ENCODE measurements at places on chromosomes 2 and 18.

- DNase-seq = no peak
Observed at GRCh38 chr2:189370719-189371118, 70.6 kb upstream of the WDR75 start.

GRCh38 chr2:144886862-144887261 lies 366.9 kb upstream of the ZEB2 start:
- DNase-seq = no peak

GRCh38 chr2:212021947-212022346 lies 516.7 kb downstream of the ERBB4 start:
- no peak for DNase-seq

DNA sequence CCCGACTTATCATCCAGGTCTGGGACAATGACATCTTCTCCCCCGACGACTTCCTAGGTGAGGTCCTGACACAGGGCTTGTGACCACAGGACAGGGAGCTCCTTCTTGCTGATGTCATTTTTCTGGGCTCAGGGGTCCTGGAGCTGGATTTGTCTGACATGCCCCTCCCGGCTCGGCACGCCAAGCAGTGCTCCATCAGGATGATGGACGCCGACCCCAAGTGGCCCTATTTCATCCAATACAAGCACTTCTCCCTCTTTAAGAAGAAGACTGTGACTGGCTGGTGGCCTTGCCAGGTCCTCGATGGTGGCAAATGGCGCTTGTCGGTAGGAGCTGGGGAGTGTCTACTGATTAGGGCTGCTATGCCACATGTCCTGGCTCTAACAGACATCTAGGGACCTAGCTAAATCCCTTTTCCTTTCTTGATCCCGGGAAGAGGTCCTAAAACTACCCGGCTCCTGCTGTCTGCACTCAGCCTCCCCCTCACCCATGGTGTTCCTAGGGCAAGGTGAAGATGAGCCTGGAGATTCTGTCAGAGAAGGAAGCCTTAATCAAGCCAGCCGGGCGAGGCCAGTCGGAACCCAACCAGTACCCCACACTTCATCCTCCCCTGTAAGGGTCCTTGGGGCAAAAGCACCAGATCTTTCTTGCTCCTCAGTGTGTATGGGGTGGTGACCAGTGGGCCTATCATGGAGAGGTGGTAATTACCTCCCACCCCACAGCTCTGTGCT lies 36.7 kb downstream of the LMAN2L start:
- no peak for DNase-seq

DNA sequence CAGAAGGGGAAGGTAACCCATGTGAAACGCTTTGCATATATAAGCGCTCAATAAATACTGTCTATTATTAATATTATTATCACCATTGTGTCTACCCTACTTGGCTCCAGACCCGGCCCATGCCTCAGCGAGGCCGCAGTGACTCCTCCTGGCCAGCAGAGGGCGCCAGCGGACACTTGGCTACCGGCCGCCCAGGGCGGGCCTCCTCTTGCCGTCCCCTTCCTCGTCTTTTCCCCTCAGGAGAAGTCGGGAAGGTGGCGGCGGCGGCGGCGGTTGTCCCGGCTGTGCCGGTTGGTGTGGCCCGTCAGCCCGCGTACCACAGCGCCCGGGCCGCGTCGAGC lies at the start of gene AGFG1:
TSS of gene AGFG1 (plus strand) at position 233 of the 341 bp plus-strand sequence. CDS start 266 bp downstream, outside the sequence.
- peak; percentile 79 for DNase-seq

GRCh38 chr2:118731413-118731812 lies 116.0 kb downstream of the EN1 start:
- DNase-seq = no peak

- no peak for DNase-seq
Observed at GRCh38 chr2:163593982-163594381, 141.8 kb downstream of the FIGN start.

DNA sequence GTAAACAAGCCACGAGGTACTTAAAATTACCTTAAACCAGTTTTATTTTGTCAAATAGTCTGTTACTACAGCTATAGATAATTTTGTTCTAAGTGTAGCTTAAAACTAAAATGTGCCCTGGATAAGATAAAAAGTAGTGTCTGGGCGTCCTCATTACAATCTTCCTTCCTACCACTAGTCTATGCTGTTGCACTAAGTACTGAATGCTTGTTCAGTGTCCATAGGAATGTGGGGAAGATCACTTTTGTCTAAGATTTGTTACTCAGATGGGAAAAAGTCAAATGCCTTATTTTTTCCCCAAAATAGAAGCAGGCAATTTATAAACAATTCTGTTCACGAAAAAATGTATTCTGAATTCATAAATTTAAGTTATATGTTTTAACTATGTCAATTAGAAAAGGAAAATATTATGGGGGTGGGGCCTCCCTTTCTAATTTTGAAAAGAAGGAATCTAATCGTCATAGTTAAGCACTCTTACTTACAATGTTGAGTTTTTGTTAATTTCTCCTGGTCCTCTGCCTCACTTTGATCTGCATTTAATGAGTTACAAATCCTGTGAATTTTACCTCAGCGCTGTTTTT lies 140.4 kb upstream of the VRK2 start:
- no peak for DNase-seq

DNA sequence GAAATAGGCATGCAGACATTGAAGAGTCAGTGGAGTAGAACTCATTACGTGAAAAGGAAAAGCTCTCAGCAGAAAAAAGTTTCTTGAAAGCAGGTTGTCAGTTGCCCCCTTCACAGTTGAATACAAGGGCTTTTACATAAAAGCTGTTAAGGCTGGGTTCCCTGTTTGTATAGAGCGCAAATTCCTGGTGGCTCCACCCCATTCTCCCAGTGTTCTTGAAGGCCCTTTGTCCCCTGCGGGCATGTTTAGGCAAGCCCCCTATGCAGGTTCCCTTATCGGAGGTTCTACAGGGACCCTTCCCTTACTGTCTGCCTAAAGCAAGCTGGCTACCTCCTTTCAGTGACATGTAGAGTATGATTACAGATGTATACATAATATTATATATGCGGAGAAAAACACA lies 497.2 kb upstream of the SYT4 start:
- no peak for DNase-seq

DNA sequence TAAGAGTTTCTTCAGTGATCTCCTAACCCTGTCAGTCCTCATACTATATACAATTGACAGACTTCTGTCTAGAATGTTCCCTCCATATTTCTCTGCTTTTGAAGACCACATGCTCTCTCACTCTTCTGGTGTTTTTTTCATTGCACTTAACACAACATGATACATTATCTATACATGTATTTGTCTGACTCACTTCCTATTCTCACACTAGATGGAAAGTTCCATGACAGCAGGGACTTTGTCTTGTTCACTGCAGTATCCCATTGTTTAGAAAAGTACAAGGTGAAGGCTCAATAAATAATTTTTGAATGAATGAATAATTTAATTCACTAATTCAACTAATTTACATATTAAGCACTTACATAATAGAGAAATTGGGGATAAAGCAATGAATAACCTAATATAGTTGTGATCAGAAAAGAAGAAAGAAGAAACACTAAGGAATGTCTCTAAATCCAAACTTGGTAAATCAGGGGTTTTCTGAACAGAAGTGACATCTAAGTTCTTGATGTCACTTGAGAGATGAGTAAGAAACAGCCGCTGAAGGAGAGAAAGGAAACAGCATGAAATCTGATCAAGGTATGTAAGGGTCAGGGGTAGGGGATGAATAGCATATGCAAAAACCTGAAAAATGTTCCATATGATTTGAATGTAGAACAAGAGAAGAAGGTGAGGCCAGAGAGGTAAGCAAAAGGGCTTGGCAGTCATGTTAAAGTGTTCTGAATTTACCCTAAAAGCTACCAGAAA lies 42.4 kb downstream of the MBD2 start:
- no peak for DNase-seq

DNA sequence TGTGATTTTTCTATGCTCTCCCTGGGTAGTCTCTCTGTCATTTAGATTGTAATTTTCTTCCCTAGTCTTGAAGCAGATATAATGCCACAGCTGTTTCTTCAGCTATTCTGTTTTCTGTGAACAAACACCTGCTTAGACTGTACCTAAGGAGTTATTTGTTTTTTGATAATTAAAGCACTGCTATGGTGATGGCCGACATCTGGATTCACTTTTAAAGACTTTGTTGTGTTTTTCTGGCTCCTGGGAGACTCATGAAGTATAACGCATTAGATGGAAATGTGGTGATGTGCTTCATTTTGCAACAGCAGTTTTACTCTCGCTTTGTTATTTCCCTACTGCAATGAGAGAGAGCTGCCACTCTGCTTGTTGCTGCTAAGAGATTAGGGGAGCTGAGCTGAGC lies 15.7 kb upstream of the C2orf69 start:
- DNase-seq = no peak

GRCh38 chr2:180325416-180326120 lies 318.5 kb upstream of the CWC22 start:
- DNase-seq = no peak

DNA sequence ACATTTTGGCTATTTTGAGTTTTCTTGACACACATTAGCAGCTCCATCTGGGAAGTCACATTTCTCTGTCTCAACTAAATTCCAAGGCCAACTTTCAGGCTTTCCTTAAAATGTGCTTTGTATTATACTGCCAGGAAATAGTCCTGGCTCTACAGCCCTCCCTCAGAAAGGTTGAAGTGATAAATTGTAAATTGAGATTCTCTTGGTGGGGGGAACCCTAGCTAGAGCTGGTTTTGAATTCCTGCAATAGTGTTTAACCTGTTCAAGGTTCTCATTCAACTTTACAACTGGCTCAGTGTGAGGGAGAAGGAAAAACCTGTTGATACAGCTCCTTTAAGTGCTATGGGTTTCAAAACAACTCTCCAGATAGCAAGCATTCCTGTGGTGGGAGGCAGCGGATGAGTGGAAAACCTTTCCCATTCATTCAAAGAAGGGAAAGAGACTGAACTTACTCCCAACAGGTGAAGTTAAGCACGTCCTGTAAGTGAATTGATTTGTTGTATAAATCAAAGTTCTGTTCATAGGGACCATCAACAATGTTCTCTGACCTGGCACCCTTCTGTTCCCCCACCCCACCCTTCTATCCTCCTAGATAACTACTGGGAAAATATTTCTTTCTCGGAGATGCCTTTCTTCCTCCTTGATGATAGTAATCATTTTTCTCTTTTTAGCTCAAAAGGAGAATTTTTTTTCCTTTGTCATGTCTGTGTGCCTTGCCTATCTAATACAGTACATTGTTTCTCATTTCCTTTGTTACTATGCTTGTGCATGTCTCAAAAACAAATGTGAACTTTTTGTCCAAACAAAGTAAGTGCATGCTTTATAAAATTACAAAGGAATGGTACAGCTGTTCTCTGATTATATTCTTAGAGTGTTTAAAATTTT lies 44.2 kb upstream of the SLC39A10 start:
- DNase-seq = no peak
